Inflammatory macrophage (primary cell): ENCODE measurements at places on chromosomes 6 and 20.

- no peak for DNase-seq
Observed at GRCh38 chr20:25020345-25020744, 27.8 kb upstream of the APMAP start.

GRCh38 chr6:80468398-80468797 is 361.9 kb downstream of the BCKDHB start:
- DNase-seq: no peak

GRCh38 chr6:129262661-129263060 is 379.7 kb downstream of the LAMA2 start:
- no peak for DNase-seq

DNA sequence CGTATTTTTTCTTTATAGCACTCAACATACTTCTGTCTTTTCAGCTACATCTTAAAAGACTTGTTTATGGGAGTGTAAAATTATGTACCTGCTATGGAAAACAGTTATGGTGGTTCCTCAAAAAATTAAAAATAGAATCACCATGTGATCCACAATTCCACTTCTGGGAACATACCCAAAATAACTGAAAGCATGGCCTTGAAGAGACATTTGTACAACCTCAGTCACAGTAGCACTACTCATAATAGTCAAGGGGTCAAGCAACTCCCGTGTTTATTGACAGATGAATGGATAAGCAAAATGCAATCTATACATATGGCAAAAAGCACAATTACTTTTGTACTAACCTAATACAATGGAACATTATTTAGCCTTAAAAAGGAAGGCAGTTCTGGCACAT is 74.5 kb downstream of the METTL24 start:
- no peak for DNase-seq

- DNase-seq: no peak
Observed at GRCh38 chr20:63696628-63697356, at the start of gene TNFRSF6B. TNFRSF6B (plus strand) TSS chr20:63696652; CDS start chr20:63696768, 116 bp downstream.

DNA sequence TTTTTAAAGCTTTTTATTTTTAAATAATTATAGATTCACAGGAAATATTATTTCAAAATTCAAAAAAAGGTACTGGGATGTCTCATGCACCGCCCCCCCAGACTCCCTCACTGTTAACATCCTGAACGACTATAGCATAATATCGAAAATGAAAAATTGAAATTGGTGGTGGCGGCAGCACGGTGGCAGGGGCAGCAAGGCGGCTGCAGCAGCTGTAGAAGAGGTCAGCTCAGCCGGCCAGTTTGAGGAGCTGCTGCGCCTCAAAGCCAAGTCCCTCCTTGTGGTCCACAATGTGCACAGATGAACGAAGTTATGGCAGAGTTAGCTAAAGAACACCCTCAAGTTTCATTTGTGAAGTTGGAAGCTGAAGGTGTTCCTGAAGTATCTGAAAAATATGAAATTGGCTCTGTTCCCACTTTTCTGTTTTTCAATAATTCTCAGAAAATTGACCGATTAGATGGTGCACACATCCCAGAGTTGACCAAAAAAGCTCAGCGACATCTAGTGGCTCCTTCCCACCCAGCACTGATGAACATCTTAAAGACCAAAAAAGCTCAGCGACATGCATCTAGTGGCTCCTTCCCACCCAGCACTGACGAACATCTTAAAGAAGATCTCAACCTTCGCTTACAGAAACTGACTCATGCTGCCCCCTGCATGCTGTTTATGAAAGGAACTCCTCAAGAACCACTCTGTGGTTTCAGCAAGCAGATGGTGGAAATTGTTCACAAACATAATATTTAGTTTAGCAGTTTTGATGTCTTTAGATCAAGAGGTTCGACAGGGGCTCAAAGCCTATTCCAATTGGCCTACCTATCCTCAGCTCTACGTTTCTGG is 100.8 kb downstream of the FAM217A start:
- DNase-seq: peak; percentile 61
